Hepatic stellate cell (primary cell): ENCODE measurements at places on chromosomes 1 and 21.
A peak's percentile ranks its signal among the peaks of the same experiment; 100 is the strongest.

GRCh38 chr1:15038232-15039016 lies 115.1 kb upstream of the TMEM51 start:
- no peak for DNase-seq

DNA sequence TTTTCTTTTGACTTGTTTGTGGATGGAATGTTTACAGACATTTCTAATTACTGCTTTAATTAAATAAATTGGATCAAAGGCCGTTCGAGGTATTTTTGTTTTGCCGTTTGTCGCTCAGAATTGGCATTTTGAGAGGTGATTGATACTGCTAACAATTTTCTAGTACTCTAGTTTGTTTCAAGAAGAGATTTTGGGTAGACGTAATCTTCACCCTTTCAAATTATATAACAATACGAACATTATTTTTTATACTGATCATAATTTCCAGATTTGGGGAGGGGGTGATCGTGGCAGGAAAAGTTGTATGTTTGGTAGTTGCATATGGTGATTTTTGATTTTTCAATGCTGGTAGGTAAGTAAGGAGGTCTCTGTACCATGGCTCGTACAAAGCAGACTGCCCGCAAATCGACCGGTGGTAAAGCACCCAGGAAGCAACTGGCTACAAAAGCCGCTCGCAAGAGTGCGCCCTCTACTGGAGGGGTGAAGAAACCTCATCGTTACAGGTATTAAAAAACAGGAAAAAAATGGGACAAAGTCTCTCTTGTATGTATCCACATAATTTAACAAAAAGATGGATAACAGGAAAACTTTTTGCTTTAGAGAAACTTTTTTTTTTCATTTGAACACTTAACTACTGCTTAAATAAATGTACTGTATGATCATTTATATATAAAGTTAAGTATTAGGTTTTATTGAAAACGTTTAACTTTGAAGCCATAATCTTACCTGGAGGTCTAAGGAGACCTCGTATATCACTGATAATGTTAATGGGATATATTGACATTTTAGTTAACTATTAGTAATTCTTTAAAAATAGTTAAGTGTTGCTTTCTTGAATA lies 1.7 kb downstream of the H3-3A start:
- no peak for DNase-seq

DNA sequence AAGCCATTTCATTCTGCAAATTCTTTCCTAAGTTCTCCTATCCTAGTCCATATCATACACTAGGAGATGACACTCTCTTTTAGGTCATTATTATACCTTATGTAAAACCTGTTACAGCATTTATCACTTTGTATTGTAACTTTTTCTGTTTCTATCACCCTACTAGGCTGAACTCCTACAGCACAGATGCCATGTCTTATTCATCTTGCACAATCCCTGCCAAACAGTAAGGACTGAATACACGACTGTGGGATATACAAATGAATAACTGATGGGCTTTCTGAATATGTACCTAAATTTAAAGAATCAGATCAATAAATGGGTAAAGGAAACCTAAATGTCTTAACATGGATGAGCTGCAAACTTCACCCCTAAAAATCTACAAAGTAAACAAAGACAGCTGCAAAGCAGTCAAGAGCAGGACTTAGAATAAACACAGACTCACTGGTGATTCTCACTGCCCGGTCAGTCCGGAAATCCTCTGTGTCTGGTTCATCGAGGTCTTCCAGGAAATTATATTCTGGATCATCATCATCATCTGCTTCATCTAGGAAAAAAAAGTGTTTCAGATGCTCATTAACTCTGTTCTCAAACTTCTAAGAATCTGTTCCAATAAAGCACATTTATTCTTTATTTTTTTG lies 62.3 kb downstream of the GON4L start:
- DNase-seq = peak; percentile 44

DNA sequence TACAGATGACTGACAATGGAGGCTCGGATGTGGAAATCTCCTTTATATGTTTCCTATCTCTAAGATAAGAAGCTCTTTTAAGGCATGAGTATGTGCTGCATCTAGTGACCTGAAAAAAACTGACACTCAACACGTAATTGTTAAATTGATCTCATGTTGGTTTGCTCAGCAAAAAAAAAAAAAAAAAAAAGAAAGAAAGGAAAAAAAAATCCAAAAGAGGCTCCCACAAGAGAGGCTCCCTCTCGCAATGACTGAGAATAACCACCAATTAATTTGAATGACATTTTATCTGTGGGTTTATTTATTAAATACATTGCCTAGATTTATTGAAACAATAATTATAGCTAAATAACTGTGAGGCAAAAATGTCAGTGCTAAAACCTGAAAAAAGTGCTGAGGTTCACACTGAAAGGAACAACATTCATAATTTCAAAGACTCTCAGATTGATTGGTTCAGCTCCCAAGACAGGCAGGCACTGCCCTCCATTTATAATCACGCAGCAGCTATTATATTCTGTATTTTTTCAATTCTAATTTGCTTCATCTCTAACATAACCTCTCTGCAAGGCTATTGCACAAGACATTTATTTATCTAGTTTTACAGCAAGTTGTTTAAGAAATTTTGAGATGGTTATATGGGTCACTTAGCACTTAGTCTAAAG lies 184.5 kb upstream of the TMPRSS15 start:
- DNase-seq = no peak

- no peak for DNase-seq
Measured at GRCh38 chr1:2148691-2149090, 45.9 kb downstream of the FAAP20 start.

DNA sequence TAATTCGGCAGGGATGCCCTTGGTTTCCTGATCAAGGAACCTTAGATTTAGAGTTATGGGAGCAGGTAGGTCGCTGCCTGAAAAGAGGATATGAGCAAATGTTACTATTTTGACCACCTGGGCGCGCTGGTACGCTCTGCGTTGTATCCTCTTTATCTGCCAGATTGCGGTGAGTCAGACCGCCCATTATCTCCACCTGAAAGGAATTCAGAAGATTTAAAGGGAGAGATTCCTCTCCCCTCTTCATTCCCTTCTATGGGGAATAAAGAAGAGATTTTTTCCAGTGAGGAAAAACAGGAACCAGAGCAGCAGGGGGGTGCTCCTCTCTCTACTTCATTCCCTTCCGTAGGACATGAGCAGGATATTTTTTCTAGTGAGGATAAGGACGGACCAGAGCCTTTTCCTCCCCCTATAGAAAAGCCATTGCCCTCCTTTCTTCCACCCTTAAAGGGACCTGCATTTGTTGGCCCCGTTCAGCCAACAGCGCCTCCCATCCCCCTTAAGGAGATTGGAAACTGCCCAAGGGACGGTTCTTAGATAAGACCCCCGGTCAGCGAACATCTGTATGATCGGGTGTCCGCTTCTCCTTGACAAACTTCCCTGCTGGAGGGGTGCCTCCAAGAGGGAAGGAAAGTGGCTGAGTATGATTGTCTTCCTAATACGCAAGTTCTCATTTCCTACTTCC lies 34.1 kb downstream of the CLCA1 start:
- DNase-seq = no peak

DNA sequence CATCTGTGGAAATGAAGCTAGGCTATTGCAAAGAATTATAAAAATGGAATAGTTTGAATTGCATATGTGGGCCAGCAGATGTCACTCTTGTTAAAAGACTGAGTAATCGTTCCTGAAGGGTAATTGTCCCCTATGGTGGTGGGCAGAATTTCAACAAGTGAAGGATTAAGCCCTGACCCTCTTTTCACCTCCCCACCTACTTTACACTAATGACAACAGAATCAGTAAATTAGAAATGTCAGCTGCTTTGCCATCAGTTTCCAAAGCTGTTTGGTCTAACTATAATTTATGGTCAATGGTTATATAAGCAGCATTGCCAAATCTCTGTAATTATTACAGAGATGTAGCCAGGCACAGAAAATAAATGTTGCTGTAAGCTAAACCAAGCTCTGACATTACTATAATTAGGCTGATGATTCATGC lies 898.6 kb downstream of the AMY1C start:
- DNase-seq = no peak

DNA sequence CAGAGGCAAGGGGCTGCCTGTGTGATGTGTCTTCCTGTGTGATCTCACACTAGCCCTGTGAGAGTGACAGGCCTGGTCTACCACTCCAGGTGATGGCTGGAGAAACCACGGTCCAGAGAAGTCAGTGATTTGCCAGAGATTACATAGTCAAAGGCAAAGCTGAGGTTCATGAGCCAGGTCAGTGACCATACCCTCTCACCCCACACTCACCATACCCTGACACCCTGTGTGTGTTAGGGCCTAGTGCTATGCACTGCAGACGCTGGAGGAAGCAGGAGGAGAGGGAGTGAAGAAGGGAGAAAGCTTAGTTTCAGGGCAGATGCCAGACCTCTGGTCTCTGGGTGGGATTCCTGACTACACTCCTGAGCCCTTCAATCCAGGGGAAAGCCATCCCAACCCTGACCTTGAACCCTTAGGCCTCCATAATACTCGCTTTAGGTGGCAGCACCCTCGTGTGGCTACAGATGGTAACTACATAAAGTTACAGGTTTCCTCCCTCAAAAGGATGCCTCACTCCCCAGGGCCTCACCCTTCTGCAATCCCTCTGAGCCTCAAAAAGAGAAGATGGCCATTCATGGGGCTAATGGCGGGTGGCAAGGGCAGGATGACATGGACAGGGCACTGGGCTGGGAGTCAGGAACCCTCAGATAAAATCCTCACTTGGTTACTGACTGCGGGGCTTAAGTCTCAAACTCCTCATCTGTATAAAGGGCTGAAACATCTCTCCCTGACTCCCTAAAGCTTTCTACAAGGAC lies 20.8 kb upstream of the SDC3 start:
- peak; percentile 61 for DNase-seq

DNA sequence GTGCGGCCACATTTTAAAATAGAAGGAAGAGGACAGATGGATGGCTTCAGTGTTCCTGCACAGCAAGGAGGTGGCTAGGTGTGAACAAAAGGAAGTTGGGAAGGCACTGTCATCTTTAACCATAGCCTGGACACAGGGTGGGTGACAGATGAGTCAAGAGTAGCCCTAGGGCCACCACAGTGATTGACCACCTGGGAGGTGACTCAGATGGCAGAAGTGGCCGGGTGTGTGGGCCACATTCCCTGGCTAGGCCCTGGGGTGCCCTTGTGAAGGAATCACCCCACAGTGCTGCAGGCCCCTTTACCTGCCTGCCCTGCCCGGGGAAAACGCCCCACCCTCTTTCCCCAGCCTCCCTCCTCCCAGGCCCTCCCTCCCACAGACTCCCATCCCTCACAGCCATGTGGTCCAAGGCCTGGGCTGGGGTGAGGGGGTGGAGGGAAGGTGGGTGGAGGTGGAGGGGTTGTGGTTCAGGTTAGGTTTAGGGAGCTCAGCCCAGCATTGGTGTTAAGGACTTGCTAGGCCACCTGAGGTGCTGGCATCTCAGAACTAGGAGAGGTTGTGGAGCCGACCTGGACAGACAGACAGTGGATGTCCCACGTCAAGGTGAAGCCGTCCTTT lies 59.1 kb downstream of the SPSB1 start:
- no peak for DNase-seq

- DNase-seq = no peak
Measured at GRCh38 chr1:3384407-3384806, 70.1 kb upstream of the ARHGEF16 start.

GRCh38 chr1:195335541-195335940 lies 1272.7 kb downstream of the KCNT2 start:
- no peak for DNase-seq

- DNase-seq = no peak
Measured at GRCh38 chr1:192158181-192158580, at the start of gene RGS18. Gene RGS18, plus strand, starts transcription at chr1:192158462. Its CDS starts 176 bp downstream, at chr1:192158638.

GRCh38 chr1:58933599-58933926 lies 149.7 kb upstream of the JUN start:
- no peak for DNase-seq

- DNase-seq = no peak
Measured at GRCh38 chr1:176022574-176022973, 184.5 kb downstream of the COP1 start.

DNA sequence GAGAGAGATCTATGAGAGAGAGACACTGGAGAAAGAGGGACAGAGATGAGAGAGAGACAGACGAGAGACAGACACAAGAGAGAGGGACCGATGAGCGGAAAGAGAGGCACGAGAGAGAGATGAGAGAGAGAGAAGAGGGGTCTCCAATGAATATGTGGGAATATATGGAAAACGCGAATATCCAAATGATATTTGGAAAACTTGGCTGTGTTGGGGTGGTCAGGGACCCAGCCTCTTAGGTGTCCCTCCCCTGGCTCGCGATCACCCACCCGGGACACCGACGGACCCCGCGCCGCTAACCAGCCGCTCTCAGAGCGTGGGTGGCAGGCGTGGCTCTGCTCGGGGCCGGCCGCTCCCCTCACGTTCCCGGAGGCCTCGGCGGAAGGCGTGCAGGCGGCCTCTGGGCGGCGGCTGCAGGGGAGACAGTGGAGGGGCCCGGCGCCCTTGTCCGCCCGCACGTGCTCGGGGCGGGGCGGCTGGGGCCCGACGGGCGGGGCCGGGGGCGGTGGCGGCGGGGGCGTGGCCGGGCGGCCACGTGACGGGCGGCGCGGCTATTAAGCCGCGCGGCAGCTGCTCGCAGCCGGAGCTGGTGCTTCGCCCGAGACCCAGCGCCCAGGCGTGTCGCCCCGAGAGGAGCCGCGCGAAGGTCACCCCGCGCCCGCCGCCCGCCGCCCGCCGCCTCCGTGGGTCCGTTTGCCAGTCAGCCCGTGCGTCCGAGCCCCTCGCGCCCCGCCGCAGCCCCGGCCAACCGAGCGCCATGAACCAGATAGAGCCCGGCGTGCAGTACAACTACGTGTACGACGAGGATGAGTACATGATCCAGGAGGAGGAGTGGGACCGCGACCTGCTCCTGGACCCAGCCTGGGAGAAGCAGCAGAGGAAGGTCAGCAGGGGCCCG lies at the start of gene ACTN2:
ACTN2 (plus strand) TSS at position 583 of the 898 bp plus-strand sequence; CDS start at position 758, 175 bp downstream.
- DNase-seq = no peak

DNA sequence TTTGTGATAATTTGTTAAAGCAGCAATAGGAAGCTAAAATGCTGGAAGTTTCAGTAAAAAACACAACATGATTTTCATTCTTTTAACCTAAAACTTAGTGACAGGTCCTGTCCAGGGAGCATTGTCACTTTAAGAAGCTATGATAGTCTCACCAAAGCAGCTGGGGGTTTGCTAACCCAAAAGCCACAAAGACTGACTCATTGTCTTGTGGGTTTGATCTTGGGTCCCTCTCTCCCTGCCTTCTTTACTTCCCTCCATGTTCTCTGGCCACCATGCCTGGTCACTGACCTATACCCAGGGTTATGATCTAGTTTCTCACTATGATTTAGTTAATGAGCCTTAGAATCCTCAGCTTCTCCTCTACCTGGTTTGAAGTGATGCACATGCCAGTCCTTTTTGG lies 213.5 kb upstream of the PTGFR start:
- peak; percentile 49 for DNase-seq
